HCT116 (cell line): ENCODE measurements at places on chromosomes 3 and 15. TPM values are rescaled to one million over a fixed set of nuclear protein-coding genes. Genes with fewer than 3 reads are reported as not detected.

GRCh38 chr15:41561777-41562145, 2.7 kb downstream of the TYRO3 start:
- peaks cover 7% of the 10 kb centered on the region; the same call in 1 of the 2 replicates for H3K4me1 ChIP-seq
- DNase-seq = no peak
- H3K27ac ChIP-seq = no peak overlapping the region
- H3K4me3 ChIP-seq = no peak overlapping the region
- peaks cover 2% of the 10 kb centered on the region; the same call in 1 of the 2 replicates for H3K36me3 ChIP-seq

DNA sequence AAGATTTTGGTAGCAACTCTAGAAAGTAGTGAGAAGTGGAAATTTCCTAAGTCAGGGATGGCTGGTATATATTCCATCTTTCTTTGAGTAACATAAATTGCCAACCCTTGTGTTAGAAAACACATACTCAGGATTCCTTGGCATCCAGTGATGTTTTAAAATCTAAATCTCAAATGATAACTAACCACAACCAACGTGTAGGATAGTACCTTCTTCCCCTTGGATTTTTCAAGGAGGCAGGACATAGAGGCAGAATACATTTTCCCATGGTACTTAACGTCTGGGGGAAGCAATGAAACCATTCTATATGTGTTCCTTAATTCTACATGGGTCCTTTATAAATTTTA, 93.4 kb downstream of the WDR76 start:
- no peak overlapping the region for H3K27ac ChIP-seq
- no peak for DNase-seq
- peaks cover under 1% of the 10 kb centered on the region; the same call in 1 of the 2 replicates for H3K4me1 ChIP-seq
- H3K36me3 ChIP-seq = no peaks in the 10 kb centered on the region; the same call in none of the 2 replicates
- H3K27me3 ChIP-seq = no peaks in the 10 kb centered on the region
- no peak overlapping the region for H3K4me3 ChIP-seq

DNA sequence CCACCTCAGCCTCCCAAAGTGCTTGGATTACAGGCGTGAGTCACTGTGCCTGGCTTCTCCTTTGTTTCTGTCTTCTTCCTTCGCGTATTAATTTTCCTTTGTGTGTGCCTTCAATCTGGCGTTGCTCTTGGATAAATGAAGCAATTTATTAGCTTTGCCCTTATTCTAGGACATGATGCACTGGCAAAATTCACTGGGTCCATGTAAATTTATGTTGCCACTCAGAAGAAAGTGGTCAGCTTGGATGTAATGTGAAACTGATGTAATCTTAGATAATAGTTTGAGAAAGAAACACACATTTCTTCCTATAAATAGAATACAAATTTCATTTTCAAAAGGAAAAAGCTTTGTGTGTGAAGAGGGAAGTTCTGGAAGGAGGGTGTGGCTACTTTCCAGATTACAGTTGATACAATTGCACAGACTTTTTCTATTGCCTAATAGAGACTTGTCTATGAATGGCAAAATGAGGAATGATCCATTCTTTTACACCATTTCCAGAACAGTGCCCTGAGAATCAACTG, 23.3 kb upstream of the ATP1B3 start:
- no peaks in the 10 kb centered on the region for H3K36me3 ChIP-seq
- no peaks in the 10 kb centered on the region for H3K27me3 ChIP-seq
- H3K27ac ChIP-seq = no peak overlapping the region

- no peak for DNase-seq
- no peak overlapping the region for H3K27ac ChIP-seq
- H3K36me3 ChIP-seq = no peaks in the 10 kb centered on the region
- H3K27me3 ChIP-seq = no peaks in the 10 kb centered on the region
- no peaks in the 10 kb centered on the region for H3K4me1 ChIP-seq
Observed at GRCh38 chr3:65810302-65810701, 228.4 kb downstream of the MAGI1 start.

GRCh38 chr15:33443708-33444107, 132.9 kb downstream of the RYR3 start:
- no peak overlapping the region for H3K4me3 ChIP-seq
- H3K4me1 ChIP-seq = no peaks in the 10 kb centered on the region
- H3K36me3 ChIP-seq = no peaks in the 10 kb centered on the region
- H3K27ac ChIP-seq = no peak overlapping the region

DNA sequence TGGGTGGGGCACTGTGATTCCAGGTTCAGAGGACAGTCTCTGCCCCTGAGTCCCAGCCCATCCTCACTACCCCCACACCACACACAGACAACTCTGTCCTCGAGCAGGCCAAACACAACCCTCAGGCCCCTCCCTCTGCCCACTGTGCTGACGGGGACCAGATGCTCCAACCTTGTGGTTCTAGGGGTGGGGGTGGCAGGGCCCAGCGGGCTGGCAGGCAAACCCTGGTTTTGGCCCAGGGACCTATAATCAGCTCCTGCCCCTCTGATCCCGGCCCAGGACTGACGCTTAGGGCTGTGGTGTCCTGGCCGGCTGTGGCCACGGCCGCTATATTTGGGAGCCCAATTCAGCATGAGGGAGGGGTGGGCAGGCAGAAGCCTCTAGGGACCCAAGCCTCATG, 5.0 kb upstream of the MYL3 start:
- DNase-seq = no peak
- no peaks in the 10 kb centered on the region for H3K4me1 ChIP-seq
- H3K36me3 ChIP-seq = no peaks in the 10 kb centered on the region
- no peak overlapping the region for H3K4me3 ChIP-seq
- H3K27ac ChIP-seq = no peak overlapping the region
- no peaks in the 10 kb centered on the region for H3K27me3 ChIP-seq

DNA sequence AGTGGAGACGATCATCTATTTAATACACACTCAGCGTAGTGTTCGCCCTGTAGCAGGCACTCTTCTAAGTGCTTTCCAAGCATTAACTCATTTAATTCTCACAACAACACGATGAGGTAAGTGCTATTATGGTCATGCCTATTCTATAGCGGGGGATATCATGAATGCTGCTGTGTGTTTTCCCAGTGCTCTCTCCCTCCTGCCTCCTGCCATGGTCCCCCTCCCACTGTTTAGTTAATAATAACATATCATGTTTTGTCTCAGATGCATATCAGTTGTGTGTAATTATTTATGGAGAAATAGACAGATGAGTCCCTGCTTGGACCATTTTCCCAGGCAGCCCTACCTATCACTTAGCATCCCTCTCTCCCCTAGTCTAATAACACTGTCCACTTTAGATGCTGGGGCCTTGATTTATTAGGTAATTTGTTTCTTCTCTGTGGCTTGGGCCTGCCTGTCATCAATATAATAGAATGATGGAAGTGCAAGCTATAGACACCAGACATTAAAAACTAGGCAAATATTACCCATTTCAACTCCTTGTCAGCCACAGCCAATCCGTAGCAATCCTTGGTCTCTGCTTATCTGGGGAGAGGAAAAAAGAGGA, 122.9 kb upstream of the TLE3 start:
- no peaks in the 10 kb centered on the region for H3K36me3 ChIP-seq
- no peak overlapping the region for H3K4me3 ChIP-seq
- no peaks in the 10 kb centered on the region for H3K27me3 ChIP-seq

- no peak overlapping the region for H3K27ac ChIP-seq
- H3K4me1 ChIP-seq = no peaks in the 10 kb centered on the region
- no peak for DNase-seq
- H3K4me3 ChIP-seq = no peak overlapping the region
Observed at GRCh38 chr15:34665498-34666116, 82.2 kb upstream of the GOLGA8B start.

DNA sequence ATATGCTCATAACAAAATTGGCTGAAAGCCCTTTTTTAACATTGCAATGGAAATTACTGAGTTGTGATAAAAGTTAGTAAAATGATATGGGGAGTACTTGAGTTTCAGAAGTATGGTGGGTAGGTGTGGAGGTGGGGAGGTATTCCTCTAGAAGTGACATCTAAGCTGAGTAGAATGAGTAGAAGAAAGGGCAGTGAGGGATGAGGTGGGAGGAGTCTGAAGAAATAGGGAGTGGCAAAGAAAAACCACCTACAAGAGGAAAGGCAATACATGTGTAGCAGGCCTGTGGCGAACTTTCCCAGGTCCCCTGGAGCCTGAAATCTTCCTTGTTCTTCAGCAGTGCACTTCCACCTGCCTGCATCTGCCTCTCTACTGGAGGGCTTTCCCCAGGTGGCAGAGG, 52.8 kb upstream of the DIPK2A start:
- H3K4me3 ChIP-seq = no peak overlapping the region
- no peaks in the 10 kb centered on the region for H3K27me3 ChIP-seq
- H3K27ac ChIP-seq = no peak overlapping the region
- no peaks in the 10 kb centered on the region for H3K4me1 ChIP-seq
- no peaks in the 10 kb centered on the region for H3K36me3 ChIP-seq

Gene CFAP44
- 5.4 TPM for total RNA-seq

Gene SEC11A
- 175 TPM for total RNA-seq

Gene AMIGO3
- 0.32 TPM for total RNA-seq

Gene PLA2G4D
- 0.34 TPM for total RNA-seq

Gene STXBP5L
- total RNA-seq = not detected

Gene COL6A5
- not detected for total RNA-seq
